Articular chondrocyte of knee joint (primary cell): ENCODE measurements at places on chromosomes 2 and 18. TPM values are rescaled to one million over a fixed set of nuclear protein-coding genes. Genes with fewer than 3 reads are reported as not detected.

Gene SGO2
- total RNA-seq = 11.8 and 12.2 TPM in 2 replicates

Gene IL36RN
- total RNA-seq = not detected in 2 replicates

Gene GATA6
- total RNA-seq = 1.4 and 2.3 TPM in 2 replicates

Gene KCNIP3
- 3.5 and 4.2 TPM in 2 replicates for total RNA-seq

Gene PLCL1
- 0.39 and 0.65 TPM in 2 replicates for total RNA-seq

Gene LINC00305
- total RNA-seq = not detected in 2 replicates

Gene TANK
- 97.7 and 100 TPM in 2 replicates for total RNA-seq

Gene RTKN
- 14.4 and 16.5 TPM in 2 replicates for total RNA-seq

Gene DNAJC5G
- not detected in 2 replicates for total RNA-seq

Gene RIF1
- total RNA-seq = 60.9 and 62.9 TPM in 2 replicates

Gene FIGN
- 1.5 and 2.2 TPM in 2 replicates for total RNA-seq

Gene LIMS1
- total RNA-seq = 79.2 and 86.2 TPM in 2 replicates

Gene DCDC2C
- not detected in 2 replicates for total RNA-seq

Gene FAM124B
- 0.13 and 0.22 TPM in 2 replicates for total RNA-seq
